ENCODE measurements at places on chromosomes 11 and 22.

GRCh38 chr11:17413414-17414316 is 25.2 kb upstream of the KCNJ11 start:
- peak; percentile 96 for DNase-seq

GRCh38 chr11:6992026-6992425 is 28.1 kb downstream of the ZNF214 start:
- DNase-seq = no peak

- no peak for DNase-seq
Measured at GRCh38 chr11:19756675-19757475, 44.2 kb downstream of the NAV2 start.

DNA sequence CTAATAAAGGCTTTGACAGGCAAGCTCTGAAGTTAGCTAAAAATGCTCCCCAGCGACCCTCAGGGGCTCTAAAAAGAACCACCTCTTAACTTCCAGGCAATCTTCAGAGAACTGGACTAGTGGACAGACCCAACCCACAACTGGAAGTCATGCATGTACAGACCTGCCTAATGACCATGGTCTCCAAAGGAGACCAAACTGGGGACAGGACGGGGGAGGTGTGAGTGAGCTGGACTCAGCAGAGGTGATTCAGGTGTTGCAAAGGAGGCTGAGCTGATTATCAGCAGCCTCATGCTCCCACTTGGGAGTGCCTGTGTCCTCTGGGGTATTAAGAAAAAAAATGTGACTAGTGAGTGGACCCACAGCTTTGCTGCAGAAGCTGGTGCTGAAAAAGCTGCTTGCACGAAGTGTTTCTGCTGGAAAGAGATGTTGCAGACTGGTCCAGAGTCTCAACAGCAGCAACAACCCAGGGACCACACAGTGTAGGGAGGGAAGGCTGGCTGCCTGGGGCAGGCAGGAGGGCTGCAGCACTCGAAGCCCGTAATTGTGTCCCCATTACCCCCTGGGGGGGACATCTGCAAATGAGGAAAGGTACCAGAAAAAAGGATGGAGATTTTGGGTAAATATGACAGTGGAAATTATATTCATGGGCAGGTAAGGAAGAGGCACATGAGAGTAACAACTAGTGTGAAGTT is 35.3 kb downstream of the PITPNB start:
- DNase-seq = no peak

DNA sequence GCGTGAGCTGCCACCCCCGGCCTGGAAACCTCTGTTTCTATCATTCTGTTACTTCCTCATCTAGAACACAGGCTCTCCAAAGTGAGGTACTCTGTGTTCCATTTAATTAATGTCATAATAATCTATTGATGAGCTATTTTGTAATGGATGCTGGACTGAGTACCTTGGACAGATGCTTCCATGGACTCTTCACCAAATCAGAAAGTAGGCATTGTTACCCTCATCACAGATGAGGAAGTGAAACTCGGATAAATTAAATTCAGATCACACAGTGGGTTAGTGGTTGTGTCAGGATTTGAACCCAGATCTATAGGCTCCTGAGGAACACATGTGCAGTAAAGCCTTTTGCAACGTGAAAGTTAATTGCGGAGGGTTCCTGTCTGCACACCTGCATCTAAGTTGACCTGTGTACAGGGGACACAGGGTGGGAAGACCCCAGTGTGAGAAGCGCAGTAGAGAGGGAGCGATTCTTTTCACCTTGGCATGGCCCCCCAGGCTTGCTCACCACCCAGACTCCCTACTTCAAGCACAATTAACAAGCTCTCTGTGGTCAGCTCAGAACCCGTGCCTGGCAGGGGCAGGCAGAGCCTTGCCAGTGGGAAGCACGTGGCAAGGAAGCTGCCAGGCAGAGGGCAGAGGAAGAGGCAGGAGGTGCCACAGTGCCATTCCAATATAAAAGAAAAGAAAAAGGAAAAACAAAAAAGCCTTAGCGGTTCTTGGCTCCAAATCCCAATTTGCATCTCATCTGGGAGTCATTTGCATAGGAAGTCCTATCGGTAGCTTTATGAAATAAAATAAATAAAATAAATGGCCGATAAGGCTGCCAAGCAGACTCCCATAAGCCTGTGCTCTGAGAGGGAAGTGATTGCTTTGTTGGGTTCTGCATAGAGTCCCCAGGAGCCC is 239.3 kb downstream of the GRIK4 start:
- DNase-seq = no peak

- no peak for DNase-seq
Measured at GRCh38 chr11:32290783-32291182, 144.6 kb downstream of the WT1 start.

DNA sequence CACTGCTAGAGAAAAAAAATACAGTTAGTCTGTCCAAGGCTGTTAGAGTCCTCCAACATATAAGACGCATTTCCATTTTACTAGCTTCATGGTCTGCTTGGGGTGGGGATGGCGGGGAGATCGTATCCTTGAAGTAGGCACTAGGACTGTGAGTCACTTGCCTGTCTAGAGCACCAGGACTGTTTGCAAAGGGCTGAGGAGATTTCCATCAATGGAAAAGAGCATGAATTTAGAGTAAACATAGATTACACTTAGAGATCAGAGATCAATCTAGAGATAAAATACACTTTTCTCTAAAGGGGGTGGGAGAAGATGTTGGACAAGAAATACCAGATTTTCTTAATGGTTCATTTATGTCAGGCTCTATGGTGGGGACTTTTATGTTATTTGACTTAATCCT is 1.7 kb upstream of the MS4A7 start:
- DNase-seq = no peak

DNA sequence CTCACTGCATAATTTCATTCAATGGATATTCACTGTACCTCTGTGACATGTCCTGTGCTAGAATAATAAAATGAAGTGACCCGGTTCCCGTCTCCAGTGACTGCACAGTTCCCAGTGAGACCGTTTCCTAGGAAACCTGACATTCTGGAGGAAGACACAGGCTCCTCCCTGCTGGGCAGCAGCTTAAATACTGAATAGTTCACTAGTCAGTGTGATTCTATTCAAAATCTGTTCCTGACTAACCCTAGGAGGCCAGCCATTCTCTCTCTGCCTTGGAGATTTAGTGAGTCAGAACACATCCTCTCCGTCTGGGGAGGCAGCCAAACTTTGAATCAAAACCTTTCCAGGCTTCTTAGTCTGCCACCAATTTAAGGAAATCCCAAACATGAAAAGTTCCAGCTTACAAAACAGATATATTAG is 11.3 kb downstream of the TRIM66 start:
- DNase-seq = no peak

DNA sequence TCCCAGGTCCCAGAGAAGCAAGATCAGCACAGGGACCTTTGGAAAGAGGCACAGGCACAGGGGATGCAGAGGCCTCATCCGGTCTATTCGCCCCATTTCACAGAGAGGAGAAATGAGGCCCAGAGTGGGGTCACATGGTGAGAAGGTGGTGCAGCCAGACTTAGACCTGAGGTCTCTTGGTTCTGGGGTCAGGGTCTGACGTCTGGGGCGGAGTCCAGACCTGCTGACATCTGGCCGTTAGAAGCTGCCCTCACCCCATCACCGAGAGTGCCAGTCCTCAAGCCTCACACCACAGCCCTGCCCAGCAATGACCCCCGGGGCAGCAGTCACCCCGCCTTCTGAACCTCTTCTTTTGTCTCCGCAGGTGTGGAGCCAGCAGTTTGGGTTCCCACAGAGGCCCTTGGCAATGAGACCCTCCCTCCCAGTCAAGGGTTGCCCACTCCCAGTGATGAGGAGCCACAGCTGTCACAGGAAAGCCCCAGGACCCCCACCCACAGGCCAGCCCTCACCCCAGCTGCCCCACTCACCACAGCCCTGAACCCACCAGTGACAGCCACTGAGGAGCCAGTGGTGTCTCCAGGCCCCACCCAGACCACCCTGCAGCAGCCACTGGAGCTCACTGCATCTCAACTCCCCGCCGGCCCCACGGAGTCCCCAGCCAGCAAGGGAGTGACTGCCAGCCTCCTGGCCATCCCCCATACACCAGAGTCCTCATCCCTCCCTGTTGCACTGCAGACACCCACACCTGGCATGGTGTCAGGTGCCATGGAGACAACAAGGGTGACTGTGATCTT is 62.4 kb downstream of the OTOG start:
- no peak for DNase-seq

DNA sequence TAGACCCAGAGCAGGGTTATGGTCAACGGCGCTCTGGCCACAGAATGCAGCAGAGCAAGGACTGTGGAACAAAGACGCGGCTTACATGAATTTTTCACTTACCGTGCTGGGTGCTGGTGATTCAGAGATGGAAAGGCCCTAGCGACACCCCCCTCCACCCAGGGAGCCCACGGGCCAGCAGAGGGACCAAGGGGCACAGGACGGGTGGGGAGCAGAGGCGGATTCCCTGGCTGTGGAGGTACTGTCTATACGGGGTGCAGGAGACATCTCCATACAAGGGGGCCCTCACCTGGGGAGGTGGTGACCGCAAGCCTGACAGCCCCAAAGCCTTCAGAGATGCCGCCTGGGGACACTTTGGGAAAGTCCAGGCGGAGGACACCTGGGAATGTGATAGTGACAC is 1.1 kb upstream of the SEPTIN5 start:
- no peak for DNase-seq

DNA sequence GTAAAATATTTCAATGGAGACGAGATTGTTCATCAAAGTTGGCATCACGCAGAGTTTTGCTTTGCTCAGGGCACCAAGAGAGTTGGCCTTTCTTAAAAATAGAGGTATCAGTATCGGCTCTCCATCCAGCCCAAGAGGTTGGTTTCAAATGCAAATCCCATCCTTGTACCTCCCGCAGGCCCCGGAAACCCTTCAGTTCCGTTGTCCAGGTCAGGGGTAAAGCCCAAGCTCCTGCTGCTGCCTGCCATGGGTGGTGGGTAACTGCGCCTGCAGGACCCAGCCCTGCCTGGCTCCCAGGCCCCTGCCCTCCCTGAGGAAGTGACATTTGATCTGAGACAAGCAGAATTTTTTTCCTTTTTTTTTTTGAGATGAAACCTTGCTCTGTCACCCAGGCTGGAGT is 49.3 kb upstream of the RTL6 start:
- DNase-seq = no peak

- DNase-seq = no peak
Measured at GRCh38 chr11:67285541-67286498, 3.3 kb upstream of the ANKRD13D start.

DNA sequence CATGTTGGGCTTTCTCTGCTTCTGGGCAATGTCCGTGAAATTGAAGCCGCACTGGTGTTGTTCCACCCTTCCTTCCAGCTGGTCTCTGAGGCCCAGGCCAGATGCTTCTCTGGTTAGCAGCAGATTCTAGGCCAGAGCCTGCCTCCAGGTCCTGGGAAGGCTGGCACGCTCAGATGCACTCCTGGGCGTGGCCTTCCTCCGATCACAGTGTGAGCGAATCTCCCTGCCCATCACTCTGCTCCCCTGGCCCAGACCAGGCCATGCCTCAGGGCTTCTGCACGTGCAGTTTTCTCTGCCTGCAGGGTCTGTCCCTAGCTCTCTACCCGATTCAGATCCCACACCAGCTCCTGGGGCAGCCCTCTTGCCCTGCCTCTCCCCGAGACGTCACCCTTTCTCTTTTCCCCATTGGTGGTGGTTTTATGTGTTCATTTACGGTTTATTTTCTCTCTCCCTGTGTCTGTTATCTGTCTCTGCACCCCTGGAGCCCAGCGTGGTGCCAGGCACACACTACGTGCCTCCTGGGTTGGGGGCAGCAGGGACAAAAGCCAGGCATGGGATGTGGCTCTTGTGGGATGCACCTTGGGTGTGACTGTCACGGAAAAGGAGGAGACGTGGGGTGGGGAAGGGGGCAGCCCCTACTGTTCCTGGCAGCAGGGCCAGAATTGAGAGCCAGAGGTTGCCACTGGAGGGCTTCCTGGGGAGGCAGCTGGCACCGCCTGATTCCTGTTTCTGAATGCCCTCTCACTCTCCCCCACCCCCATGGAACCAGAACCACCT is 66.0 kb downstream of the KCNQ1 start:
- no peak for DNase-seq

DNA sequence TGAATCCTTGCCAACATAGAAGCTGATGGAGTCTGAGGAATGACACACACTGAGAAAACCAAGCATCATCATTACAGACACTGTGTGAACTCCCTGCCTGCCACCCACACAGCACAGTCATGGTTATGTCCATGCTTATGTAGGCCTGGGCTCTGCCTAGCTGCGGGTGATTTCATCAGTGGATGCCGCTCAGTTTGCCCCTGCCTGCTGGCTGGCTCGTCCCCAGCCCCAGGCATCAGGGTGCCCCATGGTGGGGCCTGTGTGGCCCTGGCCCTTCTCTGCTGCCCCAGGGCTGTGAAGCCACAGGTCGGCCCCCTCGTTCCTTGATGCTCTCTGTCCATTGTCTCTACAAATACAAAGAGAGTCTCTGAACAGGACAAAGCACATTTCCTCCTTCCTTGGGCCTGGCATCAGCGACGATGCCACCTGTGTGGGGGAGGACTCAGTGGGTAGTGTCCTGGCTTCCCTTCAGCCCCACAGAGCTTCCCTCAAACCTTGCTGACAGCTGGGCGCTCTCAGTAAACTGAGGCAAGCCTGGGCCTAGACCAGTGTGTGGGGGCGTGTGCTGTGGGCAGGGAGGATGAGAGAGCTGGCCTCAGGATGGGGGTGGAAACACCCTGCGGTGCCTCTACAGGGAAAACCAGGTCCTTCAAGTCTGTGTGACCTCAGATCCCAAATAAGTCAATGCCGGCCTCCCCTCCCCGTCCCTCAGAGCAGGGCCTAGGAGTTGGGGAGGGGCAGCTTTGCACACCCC is 20.0 kb upstream of the TUB start:
- DNase-seq = no peak

DNA sequence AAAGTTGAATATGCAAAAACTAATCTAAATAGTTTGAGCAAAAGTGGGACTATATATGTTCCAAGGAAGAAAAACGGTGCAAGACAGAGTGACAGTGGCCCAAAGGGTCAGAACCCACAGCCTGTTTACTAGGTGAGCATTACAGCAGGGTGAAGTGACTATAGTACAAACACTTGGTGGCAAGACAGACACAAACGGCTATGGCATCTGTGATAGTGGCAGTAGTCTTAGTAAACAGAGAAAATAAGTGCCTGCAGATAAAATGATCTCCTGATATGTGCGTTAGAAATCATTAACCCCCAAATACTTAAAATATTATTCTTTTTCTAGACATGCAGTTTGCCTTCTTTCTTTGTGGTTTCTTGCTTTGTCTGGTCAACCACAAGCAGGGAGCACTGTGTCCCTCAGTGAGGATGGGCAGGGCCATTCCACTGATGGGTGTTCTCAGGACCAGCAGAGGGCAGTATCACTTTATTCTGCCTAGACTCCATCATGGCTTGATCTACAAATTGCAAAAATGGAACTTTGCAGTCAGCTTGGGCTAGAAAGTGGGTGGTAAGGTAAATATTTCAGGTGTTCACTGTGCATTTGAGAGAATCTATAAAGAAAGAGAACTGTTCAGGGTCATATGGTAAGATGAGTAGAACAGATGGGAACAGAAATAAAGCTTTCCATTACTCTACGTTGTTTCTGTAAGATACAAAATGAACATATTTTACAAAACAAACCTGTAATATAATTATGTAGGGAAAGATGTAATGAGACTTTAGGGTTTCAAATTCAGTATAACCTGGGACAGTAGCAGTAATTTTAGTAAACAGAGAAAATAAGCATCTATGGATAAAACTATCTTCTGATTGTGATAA is 198.2 kb downstream of the SWAP70 start:
- DNase-seq = peak; percentile 44
